Activated T-cell treated with anti-CD3 and anti-CD28 coated beads, Interleukin-2, amount 50 U/mL, for 24 hours (primary cell): ENCODE measurements at places on chromosomes 5 and 9.

GRCh38 chr5:169663537-169663936 lies 26.5 kb downstream of the DOCK2 start:
- H3K27ac ChIP-seq = no peak overlapping the region
- H3K4me1 ChIP-seq = peaks cover 52% of the 10 kb centered on the region
- H3K36me3 ChIP-seq = peaks cover 79% of the 10 kb centered on the region

DNA sequence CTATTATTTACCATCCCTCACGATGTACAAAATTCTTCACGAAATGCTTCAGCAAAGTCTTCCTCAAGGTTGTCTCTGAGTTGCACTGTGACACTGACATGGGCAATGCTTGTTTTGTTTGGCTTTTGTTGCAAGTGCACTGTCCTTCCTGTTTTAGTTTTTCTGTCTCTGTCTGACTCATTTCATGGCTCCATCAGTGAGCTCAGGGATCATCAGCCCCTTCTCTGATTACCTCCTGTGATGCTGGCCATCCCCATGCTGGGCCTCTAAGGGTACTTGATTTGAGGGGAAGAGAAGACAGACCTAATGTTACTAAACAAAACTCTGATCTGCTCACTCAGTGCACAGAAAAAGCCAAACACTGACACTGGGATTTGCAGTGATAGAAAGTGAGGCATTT lies 37.6 kb upstream of the STX17 start:
- no peak overlapping the region for H3K27ac ChIP-seq
- DNase-seq = no peak
- peaks cover 31% of the 10 kb centered on the region for H3K4me1 ChIP-seq
- H3K36me3 ChIP-seq = peaks cover 21% of the 10 kb centered on the region

- no peaks in the 10 kb centered on the region for H3K36me3 ChIP-seq
- H3K27ac ChIP-seq = no peak overlapping the region
- no peak for DNase-seq
- no peaks in the 10 kb centered on the region for H3K27me3 ChIP-seq
Observed at GRCh38 chr5:110050640-110051345, 361.1 kb downstream of the MAN2A1 start.

GRCh38 chr5:107868650-107869409 lies 198.1 kb upstream of the EFNA5 start:
- no peaks in the 10 kb centered on the region for H3K27me3 ChIP-seq
- H3K4me3 ChIP-seq = no peak overlapping the region
- peaks cover 14% of the 10 kb centered on the region for H3K36me3 ChIP-seq

DNA sequence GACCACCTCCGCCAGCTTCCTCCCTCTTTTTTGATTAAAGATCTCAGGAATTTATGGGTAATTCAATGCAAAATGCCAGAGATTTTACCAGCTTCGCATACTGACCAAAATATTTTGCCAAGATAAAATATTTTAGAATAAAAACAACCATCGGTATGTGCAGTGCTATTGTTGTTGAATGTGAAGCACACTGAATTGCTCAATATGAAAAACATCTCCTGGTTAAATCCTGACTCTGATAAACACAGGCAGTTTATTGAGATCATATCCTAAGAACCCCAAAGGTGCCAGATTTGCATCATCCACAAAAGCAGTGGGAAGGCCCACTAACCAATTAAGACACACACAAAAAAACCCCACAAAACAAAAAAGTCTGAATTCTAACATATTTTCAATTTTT lies 202.4 kb downstream of the GLIS3 start:
- no peaks in the 10 kb centered on the region for H3K27me3 ChIP-seq
- H3K4me1 ChIP-seq = peaks cover 32% of the 10 kb centered on the region
- no peak overlapping the region for H3K27ac ChIP-seq
- no peak overlapping the region for H3K4me3 ChIP-seq
- H3K36me3 ChIP-seq = no peaks in the 10 kb centered on the region

DNA sequence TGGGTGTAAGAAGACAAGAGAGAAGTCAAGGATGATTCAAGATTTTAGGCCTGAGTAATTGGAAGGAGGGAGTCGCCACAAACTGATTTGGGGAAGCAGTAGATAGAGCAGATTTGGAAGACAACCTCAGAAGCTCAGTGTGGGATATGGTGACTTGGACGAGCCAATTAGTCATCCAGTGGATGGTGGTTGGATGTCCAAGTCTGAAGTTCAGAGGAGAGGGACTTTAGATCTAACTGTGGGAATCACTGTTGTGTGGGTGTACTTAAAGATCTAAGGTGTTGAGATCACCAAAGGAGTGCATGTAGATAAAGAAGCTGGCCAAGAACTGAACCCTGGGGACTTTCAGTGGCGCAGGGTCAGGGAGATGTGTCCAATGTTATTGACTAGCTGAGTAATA lies 2.2 kb downstream of the IDNK start:
- peaks cover 55% of the 10 kb centered on the region for H3K36me3 ChIP-seq
- no peaks in the 10 kb centered on the region for H3K27me3 ChIP-seq
- H3K4me1 ChIP-seq = peaks cover 40% of the 10 kb centered on the region
- peak overlapping the region; percentile 27 for H3K27ac ChIP-seq
- no peak overlapping the region for H3K4me3 ChIP-seq

DNA sequence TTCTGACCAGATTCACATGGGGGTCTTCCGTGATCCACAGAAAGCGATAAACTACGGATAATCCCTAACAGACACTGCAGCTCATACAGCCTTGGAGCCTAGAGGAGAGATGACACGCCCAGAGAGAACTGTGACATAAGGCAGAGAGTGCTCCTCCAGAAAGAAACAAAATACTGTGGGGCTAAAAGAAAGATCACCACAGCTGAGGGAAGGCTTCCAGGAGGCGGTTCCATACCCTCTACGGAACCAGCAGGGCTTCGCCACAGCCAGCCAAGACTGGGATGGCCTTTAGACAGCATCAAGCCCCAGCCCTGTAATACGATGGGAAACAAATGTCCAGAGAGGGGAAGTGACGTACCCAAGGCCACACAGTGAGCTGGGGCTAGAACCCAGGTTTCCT lies 19.3 kb downstream of the GPX3 start:
- peaks cover 98% of the 10 kb centered on the region for H3K36me3 ChIP-seq
- H3K27ac ChIP-seq = peak overlapping the region; percentile 52
- no peaks in the 10 kb centered on the region for H3K27me3 ChIP-seq
- no peak overlapping the region for H3K4me3 ChIP-seq
